ENCODE measurements at places on chromosomes 16 and 17.

- no peak for DNase-seq
Observed at GRCh38 chr16:1216296-1216619, 8.8 kb downstream of the TPSG1 start.

- DNase-seq: no peak
Observed at GRCh38 chr16:85350973-85351372, 238.7 kb upstream of the CIBAR2 start.

GRCh38 chr16:24049113-24049512 lies 207.0 kb upstream of the CACNG3 start:
- DNase-seq: no peak

- no peak for DNase-seq
Observed at GRCh38 chr16:20026361-20027072, 47.2 kb downstream of the GPR139 start.

GRCh38 chr17:64315032-64315490 lies 52.0 kb upstream of the TEX2 start:
- DNase-seq: no peak

DNA sequence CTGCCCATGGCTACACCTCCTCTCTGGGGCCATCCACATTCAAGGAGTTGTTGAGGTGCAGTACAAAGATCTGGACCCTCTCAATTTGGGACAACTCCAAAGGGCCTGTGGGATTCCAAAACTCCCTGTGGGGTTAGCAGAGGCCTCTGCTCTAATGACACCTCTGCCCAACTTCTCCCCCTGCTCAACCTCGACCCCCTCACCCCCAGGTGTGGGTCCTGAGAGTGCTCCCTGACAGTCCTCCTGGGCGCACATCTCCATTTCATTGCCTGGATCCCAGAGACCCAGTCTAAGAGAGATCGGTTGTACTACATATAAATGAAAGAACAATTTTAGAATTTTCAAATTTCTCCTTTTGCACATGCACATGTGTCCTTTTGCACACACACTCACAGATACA lies 73.0 kb upstream of the NKD1 start:
- DNase-seq: no peak

DNA sequence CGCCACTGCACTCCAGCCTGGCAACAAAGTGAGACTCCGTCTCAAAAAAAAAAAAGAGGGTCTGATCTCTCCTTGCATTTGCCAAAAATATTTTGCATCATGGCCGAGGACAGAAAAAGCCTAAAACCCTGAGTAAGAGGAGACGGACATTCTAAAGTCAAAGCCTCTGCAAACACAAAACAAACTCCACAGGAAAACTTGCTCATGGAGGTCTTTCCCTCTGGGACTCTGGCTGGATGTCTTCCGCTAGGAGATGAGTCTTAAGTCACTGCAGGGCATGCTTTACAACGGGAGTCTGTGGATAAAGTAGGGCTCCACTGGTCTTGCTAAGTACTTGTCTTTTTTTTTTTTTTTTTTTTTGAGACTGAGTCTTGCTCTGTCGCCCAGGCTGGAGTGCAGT lies 74.0 kb downstream of the MRM3 start:
- no peak for DNase-seq

DNA sequence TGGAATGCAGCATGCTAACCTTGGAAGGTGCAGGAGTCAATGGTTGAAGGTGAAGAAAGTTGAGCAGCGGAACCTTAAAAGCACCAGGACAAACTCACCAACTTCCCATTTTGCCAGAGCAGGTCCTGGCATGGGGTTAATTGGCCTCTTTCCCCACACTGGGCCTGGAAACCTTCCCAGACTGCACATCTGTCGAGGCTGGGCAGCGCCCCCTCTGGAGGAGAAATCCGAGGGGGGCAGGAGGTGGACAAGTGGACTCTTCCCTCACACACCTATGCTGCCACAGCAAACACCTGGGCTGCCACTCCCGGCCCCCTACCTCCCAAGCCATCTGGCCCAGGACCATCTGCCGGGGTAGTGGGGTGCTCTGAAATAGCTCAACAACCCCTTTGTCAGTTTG lies 232.4 kb downstream of the CBLN1 start:
- DNase-seq: no peak

GRCh38 chr17:48192321-48192731 lies 84.8 kb downstream of the SNX11 start:
- no peak for DNase-seq

- DNase-seq: no peak
Observed at GRCh38 chr16:47644661-47645060, 183.5 kb downstream of the PHKB start.

- DNase-seq: no peak
Observed at GRCh38 chr17:47252766-47253512, 688 bp upstream of the ITGB3 start.

- no peak for DNase-seq
Observed at GRCh38 chr16:86718118-86718517, 139.8 kb downstream of the FOXL1 start.

- DNase-seq: no peak
Observed at GRCh38 chr16:83356986-83357385, 450.8 kb upstream of the HSBP1 start.

DNA sequence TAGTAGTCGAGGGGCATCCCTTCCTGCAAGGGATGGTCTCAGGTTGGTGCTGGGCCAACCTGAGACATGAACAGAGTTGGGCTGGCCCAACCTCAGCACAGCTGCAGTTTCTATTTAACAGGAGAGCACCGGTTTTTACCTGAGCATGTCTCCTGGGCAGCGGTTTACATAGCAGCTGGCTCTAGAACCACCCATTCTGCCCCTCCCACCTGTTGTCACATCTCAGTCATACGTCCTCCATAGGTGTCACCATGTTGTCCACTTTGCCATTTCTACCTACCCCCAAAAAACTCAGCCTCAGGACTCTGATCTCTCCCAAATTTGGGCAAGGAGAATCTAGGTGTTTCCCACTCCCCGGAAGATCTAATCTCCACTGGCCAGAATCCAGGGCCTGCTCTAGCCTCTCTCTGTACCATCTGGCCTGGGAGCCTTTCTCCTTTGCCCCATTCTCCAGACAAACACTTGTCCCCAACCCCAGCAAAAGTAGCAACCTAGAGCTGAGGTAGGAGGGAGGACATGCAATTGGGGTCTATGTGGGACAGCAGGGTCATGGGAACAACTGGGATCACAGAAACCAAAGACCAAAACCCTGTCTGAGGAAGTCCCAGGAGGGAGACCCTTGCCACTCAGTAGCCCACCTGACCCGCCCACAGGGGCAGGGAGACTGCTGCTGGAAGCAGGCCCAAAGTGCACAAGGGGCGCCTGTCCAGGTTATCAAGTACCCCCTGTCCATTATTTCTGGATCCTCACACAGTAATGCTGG lies 19.1 kb downstream of the ETV4 start:
- no peak for DNase-seq

DNA sequence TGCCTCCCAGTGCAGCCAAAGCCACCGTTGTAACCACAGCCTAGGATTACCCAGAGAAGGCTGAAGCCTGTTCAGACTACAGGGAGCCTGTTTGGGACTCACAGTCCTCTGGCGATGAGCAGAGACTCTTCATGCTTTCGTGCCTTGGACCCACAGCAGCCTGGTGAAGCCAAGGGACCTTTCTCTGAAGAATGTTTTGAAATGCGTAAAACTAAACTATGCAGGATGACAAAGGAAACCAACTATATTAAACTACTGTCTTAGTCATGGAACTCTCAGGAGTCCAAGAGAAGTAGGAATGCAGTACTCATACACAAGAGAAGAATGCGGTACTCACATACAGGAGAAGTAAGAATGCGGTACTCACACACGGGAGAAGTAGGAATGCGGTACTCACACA lies 20.9 kb downstream of the ABR start:
- no peak for DNase-seq

GRCh38 chr17:81987161-81987770 lies 9.8 kb downstream of the ASPSCR1 start:
- DNase-seq: peak; percentile 4

DNA sequence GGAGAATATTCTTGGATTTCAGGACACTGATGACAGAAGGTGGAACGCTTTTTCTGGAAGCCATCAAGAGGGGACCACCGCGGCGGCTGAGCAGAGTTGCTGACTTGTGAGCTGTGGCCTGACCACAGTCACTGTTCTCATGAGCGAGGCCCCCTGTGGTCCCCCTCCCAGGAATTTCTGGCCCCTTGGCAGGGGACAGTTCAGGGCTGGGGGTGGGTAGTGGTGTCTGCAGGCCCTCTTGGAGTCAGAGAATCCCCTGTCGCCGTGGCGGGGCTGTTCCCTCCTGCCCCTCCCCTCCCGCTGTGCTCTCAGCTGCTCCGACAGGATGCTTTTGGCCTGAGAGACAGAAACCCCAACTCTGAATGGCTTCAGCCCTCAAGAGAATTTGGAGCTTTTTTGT lies 292.0 kb downstream of the SEC14L1 start:
- DNase-seq: no peak

- peak; percentile 95 for DNase-seq
Observed at GRCh38 chr16:2682209-2683021, at the start of gene KCTD5. TSS of gene KCTD5 (plus strand) at chr16:2682523. CDS start at chr16:2682549, 26 bp downstream.

DNA sequence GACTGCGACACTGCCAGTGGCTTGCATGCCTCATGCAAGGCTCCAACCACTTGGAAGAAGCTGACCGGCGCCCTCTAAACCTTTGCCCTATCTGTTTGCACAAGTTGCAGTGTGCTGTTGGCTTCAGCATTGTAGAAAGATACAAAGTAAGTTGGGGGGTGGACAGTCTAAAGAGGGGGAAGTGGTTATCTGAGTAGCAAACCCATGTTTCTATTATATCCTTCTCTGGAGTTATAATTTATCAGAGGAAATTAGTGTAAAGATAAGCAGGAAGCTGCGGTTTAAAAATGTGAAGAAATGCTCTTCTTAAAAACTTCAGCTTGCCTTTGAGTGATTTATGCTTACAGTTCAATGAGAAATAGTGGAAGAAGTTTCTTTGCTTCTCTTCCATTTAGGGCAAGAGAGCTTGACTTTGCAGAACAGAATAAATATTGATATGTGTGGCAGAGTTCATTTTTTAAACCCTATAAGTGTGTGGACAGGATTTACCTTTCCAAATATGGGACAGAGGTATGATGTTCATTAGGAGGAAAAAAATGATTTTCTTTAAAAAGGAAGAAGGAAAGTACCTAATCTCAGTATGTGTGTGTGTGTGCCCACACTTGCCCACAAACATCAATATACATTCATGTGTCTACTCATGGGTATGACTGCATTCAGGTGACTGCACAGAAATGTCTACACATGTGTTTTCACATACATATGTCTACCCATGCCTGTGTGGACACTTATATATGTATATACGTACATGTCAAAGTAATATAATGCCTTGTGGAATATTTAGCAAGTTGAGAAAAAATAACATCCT lies 8.1 kb downstream of the AMZ2 start:
- no peak for DNase-seq

GRCh38 chr16:72262711-72263110 lies 90.8 kb upstream of the PMFBP1 start:
- DNase-seq: no peak

DNA sequence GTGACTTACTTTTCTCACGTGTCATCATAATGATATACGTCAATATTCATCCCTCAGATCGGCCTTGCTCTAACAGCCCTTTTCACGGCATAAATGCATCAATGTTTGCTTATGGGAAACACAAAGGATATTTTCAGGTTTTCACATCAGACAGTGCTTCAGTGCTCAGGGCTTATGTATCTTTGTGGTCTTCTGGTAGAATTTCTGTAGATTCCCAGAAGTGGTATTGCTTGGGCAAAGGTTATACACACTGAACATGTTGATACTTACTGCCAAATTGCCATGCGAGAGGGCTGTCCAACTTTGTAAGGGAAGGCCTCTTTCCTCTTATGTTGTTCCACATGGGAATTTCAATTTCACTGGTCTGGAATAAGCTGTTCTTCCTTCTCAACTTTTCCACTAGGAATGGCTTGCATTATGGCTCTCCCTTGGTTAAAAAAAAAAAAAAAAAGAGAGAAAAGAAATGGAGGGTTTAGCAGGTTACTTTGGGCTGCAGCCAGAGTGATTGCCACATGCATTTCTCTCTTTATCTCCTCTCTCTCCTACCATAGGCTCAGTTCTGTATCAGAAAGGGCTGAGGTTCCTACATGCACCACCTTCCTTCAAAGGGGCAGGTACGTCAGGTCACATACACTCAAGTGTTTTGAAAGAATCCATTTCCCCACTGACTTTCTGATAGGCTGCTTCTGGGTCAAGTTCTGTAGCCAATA lies 19.3 kb downstream of the DHODH start:
- no peak for DNase-seq

DNA sequence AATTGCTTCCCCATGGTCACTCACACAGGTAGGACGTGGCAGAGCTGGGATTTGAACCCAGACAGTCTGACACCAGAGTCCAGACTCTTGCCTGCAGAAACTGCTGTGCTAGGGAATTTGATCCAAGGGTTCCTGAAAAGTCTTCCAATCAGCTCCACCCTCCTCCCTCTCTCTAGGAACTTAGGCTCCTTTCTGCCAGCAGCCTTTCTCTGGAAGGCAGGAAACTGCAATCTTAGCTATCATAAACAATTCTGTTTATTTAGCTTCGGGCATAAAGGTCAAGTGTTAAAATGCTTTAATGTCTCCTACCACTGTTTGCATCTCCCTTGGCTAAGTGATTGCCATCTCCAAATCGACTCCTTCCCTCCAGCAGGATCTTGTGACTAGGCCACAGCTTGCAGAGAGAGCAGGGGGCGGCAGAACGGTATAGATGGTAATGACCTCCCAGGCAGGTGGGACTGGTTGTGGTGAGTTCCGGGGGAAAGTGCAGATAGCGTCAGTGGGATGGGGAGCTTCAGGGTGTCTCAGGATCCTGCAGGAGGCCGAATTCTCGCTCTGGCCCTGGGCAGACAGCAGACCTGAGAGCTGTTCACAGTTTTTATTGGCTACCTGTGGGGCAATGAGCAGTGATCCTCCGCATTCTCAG lies 882.4 kb upstream of the EEF2KMT start:
- no peak for DNase-seq

DNA sequence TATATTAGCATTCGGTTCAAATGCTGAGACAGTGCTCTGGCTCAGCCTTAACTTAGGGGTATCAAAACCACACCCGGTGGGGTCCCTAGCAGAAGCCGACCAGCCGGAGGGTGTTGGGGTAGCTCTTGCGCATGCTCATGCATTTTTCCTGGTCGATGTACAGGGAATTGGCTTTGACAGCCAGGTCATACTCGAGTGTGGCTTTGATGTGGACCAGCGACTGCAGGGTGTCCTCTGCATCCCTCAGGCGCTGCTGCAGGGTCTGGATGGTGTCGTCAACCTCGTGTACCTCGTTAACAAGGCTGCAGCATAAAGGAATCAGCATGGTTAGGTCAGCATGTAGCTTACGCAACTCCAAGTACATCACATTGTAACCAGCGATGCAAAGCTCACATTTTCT lies 37.5 kb downstream of the TEKT3 start:
- DNase-seq: no peak

DNA sequence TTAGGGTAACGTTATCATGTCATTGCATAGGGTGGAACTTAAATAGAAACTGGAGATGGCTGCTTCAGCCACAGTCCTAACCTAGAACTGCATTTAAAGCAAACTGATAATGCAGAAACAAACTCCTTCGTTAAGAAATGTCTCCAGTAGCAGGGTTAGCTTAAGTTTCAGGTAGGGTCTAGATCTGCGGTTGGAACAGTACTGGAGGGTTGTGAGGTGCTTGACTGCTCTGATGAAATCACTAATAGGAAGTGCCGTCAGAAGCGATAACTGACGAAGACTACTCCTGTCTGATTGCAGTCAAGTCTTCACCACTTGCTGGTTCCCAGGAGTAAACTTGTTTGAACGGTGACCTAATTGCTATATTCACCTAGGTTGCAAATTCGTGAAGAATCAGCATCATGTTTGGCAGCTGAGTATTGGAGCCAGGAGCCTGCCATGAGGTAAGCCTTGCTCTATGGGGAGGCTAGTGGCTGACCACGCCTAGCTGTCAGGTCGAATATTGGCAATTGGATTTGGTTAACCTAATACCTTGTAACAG lies 24.5 kb downstream of the TRPV2 start:
- no peak for DNase-seq

- DNase-seq: no peak
Observed at GRCh38 chr17:2299756-2300155, 3.8 kb downstream of the SMG6 start.

All from GM06990 (cell line).